ENCODE measurements at places on chromosomes 13 and 19.

DNA sequence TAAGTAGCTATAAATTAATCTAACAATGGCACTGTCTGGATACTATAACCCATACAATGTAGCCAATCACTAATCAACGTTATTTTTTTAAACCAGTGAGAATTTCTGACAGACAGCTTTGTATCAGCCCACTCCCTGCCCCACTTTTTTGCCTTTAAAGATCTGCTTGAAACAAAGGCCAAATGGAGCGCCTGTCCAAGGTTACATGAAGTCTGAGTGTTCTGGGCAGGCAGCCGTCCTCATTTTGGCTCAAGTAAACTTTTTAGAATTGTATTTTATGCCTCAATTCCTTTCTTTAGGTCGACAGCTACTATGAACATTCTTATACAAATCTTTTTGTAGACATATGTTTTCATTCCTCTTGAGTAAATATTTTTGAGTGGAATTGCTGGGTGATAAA is 6.2 kb downstream of the IFT88 start:
- no peak for DNase-seq

- no peak for DNase-seq
These were observed 20.7 kb upstream of the ZNF507 start for GRCh38 chr19:32324631-32325285.

- DNase-seq, result no peak
These were observed 2.9 kb upstream of the YJEFN3 start for GRCh38 chr19:19525611-19526380.

GRCh38 chr13:112105892-112106291 is 38.9 kb downstream of the SOX1 start:
- no peak for DNase-seq

GRCh38 chr19:23971598-23971997 is 56.9 kb downstream of the ZNF726 start:
- DNase-seq, result no peak

DNA sequence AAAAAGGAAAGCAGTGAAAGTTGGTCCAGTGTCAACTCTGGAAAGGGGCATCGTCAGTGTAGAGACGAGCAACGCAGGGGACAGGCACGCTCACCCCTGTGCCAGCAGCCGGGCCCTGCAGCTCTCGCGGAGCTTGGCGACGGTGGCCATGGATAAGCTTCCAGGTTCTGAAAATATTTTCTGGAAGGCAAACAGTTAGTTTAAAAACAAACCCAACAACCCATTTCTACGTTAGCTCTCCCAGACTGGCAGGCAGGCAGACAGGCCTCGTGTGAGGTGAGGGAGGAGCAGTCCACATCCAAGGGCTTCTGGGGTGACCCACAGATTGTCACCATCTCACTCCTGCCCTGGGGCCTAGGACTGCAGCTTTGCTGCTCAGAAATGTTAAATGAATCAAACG is 27.4 kb downstream of the LAMP1 start:
- no peak for DNase-seq

DNA sequence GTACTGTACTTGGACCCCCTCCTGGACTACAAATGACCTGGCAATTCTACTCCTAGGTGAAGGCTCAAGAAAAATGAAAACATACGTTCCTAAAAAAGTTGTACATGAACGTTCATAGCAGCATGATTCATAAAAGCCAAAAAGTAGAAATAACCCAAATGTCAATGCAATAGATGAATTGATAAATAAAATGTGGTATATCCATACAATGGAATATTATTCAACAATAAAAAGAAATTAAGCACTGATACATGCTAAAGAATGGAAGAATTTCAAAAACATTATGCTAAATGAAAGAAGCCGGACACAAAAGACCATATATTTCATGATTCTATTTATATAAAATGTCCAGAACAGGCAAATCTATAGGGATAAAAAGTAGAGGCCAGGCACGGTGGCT is 9.5 kb downstream of the ZNF432 start:
- no peak for DNase-seq

DNA sequence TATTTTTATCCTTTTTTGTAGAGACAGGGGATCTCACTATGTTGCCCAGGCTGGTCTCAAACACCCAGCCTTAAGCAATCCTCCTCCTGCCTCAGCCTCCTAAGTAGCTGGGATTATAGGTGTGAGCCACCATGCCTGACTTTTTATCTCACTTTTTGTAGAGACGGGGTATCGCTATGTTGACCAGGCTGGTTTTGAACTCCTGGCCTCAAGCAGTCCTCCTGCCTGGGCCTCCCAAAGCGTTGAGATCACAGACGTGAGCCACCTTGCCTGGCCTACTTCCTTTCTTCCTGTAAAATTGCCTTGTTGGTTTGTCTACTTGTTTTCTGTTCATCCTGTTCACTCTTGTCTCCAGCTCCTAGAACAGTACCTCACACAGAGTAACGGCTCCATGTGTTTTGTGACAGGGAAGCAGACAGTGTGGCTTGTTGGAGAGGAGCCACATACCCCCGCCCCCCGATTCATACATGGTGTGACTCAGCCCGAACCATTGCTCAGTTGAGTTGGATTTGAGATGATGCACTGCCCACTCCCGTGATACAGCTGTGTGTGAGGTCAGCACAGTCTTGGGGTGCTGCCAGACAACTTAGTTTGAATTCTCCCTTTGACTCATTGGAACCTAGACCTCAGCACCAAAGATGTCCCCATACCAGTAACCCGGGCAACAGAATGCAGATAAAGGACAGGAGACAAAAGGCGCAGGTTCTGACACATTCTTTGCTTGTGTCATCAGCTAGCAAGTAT is 34.2 kb downstream of the GPR42 start:
- no peak for DNase-seq

GRCh38 chr19:33235996-33236350 is 10.3 kb upstream of the SLC7A10 start:
- no peak for DNase-seq

DNA sequence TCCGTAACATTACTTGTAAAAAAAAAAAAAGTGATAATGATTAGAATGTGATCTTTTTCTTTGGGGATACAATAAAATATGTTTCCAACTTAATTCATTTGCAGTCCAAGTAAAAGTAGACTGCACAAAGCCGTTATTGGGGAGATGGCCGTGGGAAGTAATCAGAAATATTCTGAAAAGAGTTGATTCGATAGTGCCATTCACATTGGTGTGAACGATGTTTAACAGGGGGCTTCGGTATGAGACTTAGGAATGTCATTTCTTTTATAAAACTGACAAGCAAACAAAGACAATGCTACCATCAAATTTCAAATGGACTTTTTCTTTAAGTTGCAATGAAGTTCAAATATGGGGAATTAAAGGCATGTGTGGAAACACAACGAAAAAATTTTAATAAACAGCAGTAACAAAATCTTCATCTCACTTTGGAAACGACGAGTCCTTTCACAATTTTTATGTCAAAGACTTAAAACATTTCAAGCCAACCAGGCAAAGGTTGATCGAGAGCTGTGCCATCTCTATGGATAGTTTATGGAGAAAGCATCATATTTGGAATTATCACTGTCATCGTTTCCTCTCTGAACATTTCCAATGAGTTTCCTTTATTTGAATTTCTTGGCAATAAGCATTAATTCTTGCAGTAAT is 1.7 kb upstream of the ZIC5 start:
- no peak for DNase-seq
